ENCODE measurements at places on chromosomes 13 and 19.
A peak's percentile ranks its signal among the peaks of the same experiment; 100 is the strongest.

DNA sequence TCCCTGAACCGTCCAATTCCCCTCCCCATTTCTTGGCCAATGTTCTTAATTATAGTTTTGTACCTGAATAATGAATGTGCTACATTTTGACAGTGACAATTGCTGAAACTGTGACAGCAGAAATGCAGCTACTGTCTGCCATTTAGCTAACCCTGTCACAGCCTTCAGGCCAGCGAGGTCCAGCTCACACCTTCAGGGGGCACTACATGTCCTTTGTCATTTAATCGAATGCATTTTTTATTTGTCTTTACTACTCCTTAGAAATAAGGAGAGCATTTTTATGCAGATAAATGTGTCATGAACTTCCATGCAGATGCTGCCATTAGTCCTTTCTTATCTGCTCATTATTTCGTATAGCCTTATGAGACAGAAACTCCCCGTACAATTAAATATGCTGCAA, 159.9 kb downstream of the MZT1 start:
- DNase-seq = no peak

DNA sequence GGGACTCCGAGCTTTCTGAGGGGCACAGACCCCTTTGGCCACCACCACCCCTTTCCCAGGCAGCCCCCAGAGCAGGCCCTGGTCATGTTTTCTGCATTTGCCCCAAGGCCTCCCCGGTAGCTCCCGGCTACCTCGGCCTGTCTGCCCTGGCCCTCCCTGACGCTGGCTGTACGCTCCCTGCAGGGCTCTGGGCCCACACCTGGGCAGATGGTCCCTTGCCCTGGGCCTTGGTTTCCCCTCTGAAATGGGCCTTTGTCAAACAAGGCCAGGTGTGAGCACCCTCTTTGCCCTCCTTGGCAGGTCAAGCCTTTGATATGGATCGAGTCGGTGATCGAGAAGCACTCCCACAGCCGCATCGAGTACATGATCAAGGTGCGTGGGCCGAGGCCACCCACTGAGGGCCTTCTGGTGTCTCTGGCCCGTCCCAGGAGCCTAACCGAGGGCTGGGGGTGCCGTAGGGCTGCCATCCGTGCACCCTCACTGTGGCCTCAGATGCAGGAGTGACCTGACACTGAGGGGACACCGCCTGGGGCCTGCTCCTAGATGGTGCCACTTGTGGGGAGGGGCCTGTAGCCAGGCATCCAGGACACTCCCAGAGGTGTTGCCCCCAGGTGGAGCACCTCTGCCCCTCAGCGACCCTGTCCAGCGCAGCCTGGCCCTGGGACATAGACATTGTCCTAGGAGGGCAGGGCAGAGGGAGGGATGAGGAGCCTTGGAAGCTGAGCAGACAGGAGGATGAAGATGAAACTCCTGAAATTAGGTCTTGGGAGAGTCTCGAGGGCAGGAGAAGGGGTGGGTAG, 30.3 kb downstream of the AP1M1 start:
- DNase-seq = no peak

DNA sequence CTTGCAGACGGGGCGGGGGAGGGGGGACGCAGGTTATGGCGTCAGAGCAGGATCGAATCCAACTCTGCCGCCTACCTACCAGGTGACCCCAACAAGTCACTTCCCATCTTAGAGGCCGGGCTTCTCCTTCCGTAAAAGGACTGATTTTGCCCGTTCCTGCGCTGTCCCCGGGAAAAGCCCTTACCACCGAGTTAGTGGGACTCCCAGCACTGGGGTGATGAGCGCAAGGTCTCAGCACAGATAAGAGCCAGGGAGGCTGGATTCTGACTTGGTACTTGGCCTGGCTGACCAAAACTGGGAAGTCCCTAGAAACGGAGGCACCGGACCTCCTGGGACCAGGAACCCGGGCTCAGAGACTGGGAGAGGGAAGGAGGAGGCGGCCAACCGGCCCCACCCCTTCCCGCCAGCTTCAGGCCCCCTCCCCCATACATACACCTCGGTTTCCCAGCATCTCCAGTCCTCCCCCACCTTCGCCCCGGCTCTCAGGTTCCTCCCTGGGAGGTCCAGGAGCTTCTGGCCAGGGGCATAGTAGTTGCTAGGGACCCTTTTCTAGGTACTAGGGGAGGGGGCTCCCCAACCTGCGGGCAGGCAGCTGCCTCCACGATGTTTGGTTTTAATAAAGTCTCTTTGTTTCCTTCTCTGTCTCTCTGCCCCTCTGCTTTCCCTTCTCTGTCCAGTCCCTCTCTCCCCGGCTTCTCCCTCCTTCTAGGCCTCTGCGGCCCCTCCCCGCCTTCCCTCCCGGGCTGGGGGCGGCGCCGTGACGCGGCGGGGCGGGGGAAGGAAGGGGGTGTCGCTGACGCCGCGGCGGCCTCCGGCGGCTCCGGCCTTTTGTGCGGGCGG, at the start of gene GRAMD1A:
GRAMD1A (plus strand) TSS at position 826 of the 840 bp plus-strand sequence. CDS start 156 bp downstream, outside the sequence.
- no peak for DNase-seq

DNA sequence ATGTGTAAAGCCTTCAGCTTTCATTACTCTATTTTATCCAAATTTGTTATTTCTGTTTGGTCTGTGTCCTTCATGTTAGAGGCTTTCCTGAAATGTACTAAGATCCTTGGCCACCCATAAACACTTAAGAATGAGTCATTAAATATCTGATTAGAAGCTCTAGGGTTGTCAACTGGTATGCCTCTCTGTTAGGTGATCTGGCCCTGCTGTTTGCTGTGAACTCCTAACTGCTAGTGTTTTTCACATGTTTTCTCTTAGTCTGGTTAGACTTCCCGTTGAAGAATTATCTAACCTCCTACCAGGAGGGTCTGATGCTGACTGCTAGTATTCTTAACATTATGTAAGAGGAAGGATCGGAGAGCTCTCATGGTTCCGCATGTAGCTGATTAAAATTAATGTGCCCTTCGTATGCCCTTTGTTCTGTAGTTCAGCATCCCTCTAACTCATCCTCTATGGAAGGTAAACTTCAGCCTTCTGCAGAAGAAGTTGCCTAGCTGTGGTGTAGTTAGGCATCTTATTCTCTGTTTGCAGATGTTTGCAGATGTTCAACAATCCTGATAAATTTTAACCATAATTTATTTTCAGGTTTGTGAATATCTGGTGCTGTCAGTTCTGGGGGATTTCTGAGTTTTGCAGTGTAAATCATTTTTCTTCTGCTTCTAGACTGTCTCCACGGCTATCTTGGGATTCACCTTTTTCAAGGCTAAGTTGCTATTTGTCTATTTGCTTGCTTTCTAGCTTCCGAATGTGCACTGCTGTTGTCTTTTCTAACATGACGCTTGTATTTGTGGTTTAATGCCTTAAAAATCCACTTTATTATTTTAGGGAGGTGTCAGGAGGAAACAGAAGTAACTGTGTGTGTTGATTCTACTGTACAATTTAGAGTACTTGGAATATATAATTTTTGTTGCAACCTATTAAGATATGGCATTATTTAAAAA, 207.2 kb upstream of the SPRY2 start:
- no peak for DNase-seq

DNA sequence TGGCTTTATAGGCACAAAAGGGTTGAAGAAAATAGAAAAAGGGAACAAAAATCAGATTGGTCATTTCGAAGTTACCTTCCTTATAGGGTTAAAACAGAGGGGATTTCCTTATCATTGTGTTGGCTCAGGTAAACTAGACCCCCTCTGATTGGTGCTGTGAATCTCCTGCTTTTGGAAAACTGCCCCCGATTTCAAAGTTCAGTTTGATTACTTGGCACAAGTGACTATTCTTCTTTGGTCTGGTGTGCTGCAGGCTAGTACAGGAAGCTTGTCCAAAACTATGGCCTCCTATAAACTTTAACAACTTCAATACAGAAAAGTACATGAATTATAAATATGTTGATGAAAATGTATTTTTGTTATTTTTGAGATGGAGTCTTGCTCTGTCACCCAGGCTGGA, 13.9 kb upstream of the TPTE2 start:
- no peak for DNase-seq

GRCh38 chr13:100089465-100090032, 656 bp downstream of the PCCA start:
- no peak for DNase-seq

DNA sequence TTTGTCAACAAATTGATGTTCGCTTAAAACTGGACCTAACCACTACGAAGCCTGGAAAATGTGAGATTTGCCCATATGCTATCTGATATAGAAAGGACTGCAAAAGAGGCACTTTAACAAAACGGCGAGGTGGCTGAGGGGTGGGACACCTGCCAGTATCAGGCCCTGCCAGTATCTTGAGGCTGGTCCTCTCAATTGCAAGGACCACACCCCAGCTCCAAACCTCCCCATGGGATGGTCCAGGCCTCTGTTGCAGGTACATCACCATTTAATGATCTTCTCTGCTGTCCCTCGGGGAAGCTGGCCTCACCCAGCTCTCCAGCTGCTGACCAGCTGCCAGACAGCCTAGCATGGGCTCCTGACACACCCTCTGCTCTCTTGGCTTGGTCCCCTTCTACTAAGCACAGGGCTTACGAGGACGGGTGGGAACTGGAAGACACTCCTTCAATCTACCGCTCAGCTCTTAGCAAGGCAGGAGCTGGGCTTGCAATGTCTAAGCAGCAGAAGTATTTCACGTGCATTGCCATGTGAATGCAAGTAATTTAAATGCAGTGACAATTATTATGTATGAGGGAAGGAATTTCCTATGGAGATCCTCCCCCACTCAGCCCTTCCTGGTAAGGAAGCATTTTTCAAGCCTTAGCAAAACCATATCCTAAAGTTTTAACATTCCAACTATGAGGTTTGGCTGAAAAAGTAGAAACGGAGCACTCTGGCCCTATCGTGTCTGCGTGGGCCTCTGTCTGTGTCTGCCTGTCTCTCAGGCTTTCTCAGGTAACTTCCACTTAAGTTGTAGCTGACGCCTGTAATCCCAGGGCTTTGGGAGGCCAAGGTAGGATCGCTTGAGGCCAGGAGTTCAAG, 63.9 kb downstream of the LATS2 start:
- no peak for DNase-seq

DNA sequence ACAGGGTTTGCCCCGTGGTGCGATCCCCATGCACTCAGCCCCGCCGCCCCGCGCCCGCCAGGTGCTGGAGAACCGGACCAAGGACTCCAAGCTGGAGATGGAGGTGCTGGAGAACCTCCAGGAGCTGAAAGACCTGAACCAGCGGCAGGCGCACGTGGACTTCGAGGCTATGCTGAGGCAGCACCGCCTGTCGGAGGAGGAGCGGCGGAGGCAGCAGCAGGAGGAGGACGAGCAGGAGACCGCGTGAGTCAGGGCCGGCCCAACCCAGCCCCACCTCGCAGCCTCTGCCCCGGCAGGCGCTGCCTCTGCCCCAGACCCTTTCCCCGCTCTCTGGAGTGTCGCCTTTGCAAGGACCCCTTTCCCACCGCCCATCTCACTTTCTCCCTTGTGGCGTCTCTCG, 11.3 kb downstream of the YJU2 start:
- no peak for DNase-seq

DNA sequence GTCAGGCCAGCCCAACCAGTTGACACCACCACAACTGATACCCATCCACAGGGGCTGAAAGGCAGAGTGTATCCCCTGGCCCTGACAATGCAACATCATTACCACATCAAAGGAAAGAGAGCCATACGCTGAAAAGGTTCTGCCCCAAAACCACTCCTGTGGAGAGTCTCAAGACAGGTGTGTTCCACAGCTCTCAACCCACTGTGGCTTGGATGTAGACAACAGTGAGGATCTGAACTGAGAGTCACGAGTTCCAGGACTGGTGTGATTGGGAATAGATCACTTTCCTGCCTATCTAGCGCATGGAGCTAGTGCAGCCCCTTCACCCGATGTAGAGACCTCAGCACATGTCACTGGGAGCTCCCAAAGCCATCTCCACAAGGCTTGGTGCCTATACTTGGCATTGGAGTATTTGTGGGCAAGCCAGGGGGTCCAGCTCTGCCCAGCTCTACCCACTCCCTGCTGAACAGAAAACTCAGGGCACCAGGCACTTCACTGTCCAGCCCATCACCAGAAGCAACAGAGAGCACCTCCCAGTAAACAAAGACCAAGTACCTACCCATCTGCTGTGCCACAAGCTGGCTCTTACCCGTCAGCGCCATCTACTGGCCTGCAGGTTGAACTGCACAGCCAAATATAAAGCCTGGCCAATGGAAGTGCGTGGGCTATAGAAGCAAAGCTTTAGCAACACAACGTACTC, 579.5 kb downstream of the UQCRFS1 start:
- no peak for DNase-seq

DNA sequence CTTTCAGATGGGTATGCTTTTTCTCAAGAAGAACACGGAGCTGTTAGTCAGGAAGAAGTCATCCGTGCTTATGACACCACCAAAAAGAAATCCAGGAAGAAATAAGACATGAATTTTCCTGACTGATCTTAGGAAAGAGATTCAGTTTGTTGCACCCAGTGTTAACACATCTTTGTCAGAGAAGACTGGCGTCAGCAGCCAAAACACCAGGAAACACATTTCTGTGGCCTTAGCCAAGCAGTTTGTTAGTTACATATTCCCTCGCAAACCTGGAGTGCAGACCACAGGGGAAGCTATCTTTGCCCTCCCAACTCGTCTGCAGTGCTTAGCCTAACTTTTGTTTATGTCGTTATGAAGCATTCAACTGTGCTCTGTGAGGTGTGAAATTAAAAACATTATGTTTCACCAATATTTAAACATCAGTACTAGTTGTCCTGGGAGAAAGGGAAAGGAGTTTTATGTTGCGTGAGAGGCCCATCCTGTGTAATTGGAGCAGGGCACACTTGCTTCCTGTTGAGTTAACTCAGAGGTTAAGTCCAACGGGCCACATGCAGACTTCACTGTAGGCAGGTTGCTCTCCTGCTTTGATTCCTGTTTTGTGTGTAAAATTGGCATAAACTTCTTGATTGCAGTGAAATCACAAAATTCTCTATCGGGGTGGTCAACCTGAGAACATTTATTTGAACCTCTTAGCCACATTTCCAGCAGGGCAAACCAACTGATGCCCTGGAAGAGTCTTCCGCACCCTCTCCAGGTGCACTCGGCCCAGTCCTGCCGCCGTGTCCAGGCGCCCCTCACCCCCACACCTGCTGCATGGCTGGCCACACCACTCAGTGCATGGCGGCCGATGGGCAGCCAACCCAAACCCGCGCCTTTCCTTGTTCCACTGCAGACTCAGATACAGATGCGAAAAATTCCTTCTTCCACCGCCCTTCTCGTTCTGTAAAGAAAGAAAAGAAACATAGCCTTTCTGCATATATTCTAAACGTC, 31.6 kb downstream of the SHISA2 start:
- DNase-seq = peak; percentile 49

GRCh38 chr13:40440990-40441820, 225.2 kb downstream of the FOXO1 start:
- DNase-seq = no peak

Measured in vagina (tissue), 2 donors.